ENCODE measurements at places on chromosomes 3 and 15. TPM values are rescaled to one million over a fixed set of nuclear protein-coding genes. Genes with fewer than 3 reads are reported as not detected.

The CPLX3 gene
- total RNA-seq = not detected

The TUSC7 gene
- total RNA-seq = not detected

The HHLA2 gene
- not detected for total RNA-seq

The HESX1 gene
- total RNA-seq = 1.9 TPM

The LACTB gene
- total RNA-seq = 19.6 TPM

The LSAMP gene
- total RNA-seq = 0.59 TPM

The STAB1 gene
- under 0.01 TPM for total RNA-seq

The ATP11B gene
- total RNA-seq = 77.9 TPM

The HTR3D gene
- total RNA-seq = not detected

The SRGAP3 gene
- total RNA-seq = 2.3 TPM

The SLC24A5 gene
- 0.29 TPM for total RNA-seq

The SPATA12 gene
- not detected for total RNA-seq

The MUC13 gene
- total RNA-seq = not detected

Data from RPMI7951 (cell line).